ENCODE measurements at places on chromosomes 6 and 20.

GRCh38 chr6:3523966-3524365 is 67.1 kb upstream of the SLC22A23 start:
- DNase-seq = peak; percentile 7

DNA sequence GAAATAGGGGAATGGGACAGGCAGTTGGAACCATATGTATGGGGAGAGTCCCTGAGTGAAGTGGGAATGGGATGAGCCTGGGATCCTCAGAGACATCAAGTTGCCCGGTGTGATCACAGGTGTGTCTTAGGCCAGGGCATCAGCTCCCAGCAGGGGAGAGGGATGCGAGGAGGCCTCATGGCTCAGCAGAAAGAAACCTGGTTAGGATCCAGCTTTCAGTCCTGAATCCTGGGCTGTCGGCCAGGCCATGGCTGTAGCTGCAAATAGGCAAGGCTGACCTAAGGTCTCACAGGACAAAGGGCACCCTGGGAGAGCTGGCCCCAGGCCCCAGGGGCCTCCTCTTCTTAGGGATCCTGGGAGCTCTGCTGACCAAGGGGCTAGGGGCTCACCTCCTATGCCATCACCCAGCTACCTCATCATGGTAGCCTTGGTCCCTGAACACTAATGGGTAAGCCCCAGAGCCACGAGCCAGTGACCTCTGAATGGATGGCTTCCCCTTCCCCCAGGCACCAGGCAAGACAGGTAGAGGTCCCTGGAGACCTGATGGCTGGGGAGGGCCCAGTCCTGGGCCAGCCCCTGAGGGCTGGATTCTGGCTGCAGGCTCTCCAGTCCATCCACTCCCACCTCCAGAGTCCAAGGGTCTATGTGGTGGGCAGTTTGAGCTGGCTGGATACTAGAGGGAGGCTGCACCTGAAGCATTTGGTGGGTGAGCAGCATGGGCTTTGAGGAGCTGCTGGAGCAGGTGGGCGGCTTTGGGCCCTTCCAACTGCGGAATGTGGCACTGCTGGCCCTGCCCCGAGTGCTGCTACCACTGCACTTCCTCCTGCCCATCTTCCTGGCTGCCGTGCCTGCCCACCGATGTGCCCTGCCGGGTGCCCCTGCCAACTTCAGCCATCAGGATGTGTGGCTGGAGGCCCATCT is at the start of gene SLC22A7:
SLC22A7 (plus strand) TSS at position 617 of the 921 bp plus-strand sequence; CDS start at position 716, 99 bp downstream.
- DNase-seq = no peak

DNA sequence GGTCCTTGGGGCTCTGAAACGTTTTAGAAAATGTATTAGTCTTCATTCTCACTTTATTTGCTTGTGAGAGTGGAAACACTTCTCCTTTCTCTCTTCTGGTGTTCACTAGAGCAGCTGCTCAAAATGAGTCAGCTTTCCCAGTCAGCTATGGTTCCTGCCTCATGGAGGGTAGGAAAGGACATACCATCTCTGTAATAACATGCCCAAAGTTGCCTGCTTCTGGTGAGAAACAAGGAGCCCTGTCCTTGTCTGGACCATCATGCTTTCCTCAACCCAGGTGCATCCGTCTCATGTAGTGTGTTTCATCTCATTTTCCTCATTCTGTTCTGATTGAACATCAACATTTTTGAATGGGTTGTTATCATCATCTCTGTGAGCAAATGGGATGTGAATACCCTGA is 17.1 kb upstream of the TINAG start:
- peak; percentile 77 for DNase-seq

DNA sequence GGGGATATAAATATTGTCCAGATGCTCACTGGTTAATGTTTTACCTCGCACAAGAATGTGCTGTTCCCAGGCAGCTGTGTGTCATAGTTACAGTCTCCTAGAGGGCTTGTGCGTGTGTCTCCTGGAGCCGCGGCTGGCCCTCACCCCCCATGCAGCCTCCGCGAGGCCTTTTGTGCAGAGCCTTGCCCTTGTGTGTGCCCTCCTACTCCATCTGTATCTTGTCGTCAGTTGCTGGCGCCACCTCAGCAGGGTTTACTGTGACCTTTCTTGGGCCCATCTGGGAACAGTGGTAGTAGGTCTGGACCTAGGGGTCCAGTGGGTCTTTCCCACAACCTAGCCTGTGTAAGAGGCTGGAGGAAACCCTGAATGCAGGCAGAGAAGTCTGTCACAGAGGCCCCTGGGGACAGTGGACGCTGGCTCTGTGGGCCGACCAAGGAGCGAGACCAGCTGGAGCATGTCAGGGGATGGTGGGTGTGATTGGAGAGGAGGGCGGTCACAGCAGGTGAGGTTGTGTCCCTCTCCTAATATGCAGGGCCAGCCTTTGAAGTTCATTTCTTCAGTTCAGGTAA is 35.2 kb downstream of the PPP1R14C start:
- peak; percentile 10 for DNase-seq

- DNase-seq = no peak
These were observed 2.6 kb upstream of the ZSCAN12 start for GRCh38 chr6:28402197-28402596.

GRCh38 chr20:50693001-50693400 is 1.7 kb upstream of the RIPOR3 start:
- DNase-seq = no peak
